ENCODE measurements at places on chromosomes 7 and 10.

GRCh38 chr7:37759526-37759925 lies 76.0 kb downstream of the GPR141 start:
- DNase-seq: peak; percentile 43

DNA sequence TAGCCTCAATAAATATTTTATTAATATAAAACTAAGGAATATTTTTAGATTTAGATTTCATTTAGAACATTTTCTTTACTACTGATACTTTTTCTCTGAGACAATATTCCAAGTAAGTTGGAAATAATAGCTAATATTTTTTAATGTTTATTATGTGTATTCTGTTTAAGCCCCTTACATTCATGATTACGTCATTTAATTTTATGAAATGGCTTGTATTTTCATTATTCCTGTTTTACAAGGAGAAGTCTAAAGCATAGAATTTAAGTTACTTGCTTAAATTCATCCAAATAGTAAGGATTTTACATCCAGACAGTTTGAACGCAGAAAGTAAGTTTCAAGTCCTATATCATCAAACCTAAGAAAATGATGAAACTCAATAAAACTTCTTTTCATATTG lies 6.1 kb downstream of the DGKB start:
- DNase-seq: no peak

GRCh38 chr10:28951484-28951883 lies 274.2 kb downstream of the BAMBI start:
- no peak for DNase-seq

DNA sequence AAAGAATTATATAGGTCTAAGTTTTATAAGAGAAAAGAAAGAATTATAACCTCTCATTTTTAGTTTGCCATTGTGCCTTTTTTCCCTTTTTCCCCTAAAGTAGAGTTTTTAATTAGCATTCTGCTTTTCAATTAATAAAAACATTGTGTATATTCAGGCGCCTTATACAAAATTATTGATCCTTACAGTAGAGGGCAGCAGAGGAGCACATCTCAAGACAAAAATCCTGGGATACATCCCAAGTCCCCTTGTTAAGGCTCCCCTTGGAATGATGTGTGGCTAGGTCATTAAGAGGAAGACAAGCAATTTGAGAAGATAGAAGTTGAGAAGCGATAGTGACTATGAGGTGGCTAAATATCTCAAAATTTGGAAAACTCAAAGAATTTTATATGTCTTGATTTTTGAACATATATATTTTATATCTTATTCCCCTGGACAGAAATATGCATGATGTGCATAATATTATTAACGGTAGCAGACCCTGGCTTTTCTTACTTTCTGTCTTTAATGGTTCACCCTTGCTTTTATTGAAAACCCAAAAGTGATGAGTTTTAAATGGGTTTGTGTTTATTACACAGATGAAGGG lies 19.1 kb upstream of the TPK1 start:
- no peak for DNase-seq

DNA sequence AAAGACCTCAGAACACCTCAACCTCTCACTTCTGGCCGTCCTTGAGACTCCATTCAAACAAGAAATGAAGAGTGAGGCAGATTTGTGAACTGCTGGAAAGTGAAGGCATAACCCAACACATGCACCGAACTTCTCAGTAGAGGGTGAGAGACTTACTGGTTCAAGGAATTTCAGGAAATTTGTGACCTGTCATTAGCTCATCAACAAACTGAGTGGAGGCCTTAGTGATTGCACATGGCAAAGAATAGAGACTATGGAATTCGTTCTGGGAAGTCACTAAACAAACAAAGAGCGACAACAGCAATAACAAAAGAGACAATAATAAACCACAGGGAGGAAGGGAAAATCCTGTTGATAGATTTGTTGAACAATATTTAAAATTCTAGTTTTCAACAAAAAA lies 125.0 kb upstream of the AKR1E2 start:
- DNase-seq: no peak

DNA sequence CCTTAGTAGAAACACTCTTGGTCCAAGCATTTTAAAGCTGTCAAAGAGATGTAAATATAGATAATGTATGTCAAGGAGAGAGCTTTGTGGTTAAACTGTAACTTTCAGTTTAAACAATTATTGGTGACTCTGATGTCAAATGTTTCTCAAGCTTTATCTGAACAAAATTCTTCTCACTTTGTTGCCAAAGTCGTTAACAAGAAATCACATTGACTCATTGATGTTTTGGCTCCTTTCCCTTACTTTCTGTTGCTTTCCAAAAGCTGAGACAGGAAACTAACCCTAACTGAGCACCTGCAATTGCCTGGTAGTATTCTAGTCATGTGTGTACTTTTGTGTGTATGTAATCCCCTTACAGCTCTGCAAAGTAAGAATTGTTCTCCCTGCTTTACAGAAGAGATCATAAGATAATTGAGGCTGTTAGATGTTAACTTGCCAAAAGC lies 108.5 kb downstream of the CFTR start:
- no peak for DNase-seq

DNA sequence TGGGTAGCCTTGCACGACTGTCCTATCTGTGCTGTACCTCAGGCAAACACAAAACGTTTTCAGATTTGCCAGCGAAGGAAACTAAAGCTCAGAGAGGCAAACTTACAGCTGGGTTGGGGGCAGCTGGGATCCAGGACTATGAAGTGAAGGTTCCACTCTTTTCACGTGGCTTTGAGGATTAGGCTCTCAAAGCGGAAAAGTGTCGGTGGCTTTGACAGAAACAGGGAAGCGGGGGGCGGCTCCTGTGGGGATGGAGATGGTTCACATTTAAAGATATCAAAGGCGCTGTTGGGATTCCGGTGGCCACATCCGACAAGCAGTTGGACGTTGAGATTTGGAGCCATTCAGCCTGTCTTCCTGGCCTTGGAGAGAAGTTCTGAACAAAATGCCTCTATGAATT lies 958.3 kb upstream of the ZNF722 start:
- no peak for DNase-seq

- no peak for DNase-seq
Observed at GRCh38 chr7:98719396-98719795, 102.3 kb downstream of the NPTX2 start.

- no peak for DNase-seq
Observed at GRCh38 chr10:35447693-35448407, 111.5 kb downstream of the CCNY start.

- no peak for DNase-seq
Observed at GRCh38 chr7:42687211-42688055, 224.4 kb downstream of the C7orf25 start.

DNA sequence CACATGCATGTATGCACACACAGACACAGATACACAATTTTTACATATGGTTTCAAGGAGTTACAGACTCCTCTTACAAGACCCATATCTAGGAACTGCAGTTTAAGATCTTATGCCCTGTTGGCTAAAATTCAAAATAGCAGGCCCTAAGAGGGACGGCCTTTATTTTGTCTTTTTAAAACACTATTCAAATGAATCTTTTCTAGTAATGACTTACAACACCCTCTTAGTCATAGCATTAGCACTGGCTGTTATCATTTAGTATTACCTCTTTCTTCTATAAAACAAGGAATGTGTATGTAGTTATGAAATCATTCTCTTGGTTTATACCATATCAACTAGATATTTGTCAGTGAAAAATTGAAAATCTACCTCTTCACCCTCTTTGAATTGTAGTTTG lies 15.3 kb downstream of the PAPSS2 start:
- DNase-seq: no peak

DNA sequence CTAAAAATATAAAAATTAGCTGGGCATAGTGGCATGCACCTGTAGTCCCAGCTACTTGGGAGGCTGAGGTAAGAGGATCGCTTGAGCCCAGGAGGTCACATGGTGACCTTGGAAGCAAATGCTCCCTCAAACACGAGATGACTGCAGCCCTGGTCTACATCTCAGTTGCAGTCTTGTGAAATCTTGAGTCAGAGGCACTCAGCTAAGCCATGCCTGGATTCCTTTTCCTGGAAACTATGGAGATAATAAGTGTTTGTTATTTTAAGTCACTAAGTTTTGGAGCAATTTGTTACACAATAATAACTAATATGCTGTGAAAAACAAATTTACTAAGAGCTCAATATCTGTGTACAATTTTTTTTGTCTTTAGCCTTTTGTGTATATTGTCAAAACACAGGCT lies 284.3 kb upstream of the KAT6B start:
- DNase-seq: no peak

- peak; percentile 72 for DNase-seq
Observed at GRCh38 chr7:130490888-130491804, 739 bp upstream of the MEST start.

- no peak for DNase-seq
Observed at GRCh38 chr10:100325158-100325557, 4.9 kb downstream of the PKD2L1 start.

DNA sequence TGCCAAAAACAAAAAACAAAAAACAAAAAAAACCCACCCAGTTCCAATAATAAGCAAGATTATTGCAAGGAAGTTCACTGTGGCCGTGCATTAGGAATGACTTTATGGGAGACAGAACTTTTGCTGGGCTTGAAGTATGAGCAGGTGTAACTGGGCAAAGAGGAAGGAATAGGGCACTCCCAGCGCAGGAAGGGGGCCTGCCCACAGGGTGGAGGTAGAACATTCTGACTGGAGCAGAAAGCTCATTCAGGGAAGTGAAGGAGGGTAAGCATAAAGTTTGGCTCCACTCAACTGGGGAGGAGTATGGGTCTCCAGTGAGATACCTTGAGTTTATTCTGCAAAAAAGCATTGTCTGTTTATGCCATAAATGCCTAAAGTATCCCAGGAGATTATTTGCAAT lies 42.1 kb upstream of the WIPF3 start:
- DNase-seq: no peak

- peak; percentile 90 for DNase-seq
Observed at GRCh38 chr7:158818325-158819213, 10.7 kb downstream of the ESYT2 start.

- DNase-seq: no peak
Observed at GRCh38 chr10:72158176-72158575, 57.6 kb upstream of the ANAPC16 start.

DNA sequence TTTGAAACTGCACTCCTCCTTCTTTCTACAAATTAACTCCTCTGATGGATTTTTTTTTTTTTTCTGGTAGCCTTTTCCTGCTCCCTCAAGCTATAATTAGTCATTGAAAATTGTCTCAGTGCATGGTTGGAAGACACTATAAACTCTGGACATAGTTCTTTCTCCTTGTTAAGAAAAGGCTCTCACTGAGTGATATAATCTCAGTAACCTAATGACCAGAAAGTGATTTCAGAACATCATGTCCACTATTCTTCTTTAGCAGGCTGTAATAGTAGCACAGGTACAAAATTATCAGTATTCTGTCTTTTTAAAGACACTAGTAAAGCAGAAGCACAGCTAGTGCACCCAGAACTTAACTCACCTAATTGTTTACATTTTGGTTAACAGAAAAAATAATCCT lies 752.6 kb upstream of the PHF14 start:
- DNase-seq: no peak

DNA sequence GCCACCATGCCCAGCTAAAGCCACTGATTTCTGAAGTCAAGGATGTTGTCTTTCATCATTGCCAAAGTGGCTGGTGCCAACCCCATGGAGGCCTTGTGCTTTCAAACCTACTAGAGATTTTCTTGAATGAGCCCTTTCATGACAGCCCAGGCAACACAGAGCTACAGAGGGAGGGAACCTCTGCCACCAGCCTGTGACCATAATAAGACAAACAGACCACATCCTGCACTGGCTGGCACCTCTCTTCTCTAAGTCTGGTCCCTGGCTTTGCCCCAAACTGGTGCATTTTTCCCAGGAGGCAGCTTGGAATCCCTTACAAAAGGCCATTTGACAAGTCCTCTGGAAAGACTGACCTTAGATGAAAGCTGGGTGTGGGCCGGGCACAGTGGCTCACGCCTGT lies 348.8 kb downstream of the GALNT17 start:
- peak; percentile 43 for DNase-seq

DNA sequence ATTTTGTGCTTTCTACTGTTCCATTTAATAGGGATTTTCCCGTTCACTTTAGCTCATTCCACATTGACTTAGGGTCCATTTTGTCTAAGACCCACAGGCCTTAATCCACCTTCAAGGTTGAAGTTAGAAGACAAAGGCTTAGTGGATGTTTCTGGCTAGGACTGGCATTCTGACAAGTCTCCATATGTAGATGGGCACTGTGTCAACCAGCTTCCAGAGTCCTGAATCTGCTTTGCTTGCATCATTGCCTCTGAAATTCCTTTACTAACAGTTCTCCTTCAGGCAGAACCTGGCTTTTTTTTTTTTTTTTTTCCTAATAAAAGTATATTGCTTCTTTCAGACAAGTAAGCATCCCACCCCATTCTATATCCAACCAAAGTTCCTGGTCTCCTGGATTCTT lies 69.6 kb upstream of the PDCD4 start:
- no peak for DNase-seq

DNA sequence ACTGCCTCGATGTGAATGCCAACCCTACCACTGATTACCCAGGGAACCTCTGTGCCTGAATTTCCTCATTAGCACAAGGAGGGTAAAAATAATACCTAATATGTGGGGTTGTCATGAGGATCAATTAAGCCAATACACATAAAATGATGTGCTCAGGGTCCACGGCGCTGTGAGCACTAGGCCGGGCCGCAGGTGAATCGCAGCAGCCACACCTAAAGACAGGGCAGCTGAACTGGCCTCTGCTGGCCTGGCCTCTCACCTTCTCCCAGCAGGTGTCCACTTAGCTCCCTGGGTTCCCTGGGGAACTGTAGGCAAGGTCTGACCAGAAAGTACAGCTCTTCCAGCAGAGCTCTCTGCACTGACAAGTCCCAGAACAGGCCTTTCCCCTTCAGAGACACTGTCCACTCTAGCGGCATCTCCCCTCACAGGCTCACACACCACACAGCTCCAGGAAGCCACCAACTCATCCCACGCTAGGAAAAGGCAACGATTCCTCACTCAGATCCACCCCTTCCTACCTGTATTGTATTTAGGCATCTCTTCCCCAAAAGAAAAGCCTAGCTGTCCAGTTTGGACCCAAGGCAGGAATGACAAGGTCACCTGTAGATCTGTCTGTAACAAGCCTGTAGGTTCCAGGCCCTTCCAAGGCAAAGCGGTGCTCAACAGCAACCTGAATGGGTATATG lies 273.1 kb downstream of the USP6NL start:
- no peak for DNase-seq

- DNase-seq: no peak
Observed at GRCh38 chr7:20651960-20652544, 36.6 kb downstream of the ABCB5 start.

DNA sequence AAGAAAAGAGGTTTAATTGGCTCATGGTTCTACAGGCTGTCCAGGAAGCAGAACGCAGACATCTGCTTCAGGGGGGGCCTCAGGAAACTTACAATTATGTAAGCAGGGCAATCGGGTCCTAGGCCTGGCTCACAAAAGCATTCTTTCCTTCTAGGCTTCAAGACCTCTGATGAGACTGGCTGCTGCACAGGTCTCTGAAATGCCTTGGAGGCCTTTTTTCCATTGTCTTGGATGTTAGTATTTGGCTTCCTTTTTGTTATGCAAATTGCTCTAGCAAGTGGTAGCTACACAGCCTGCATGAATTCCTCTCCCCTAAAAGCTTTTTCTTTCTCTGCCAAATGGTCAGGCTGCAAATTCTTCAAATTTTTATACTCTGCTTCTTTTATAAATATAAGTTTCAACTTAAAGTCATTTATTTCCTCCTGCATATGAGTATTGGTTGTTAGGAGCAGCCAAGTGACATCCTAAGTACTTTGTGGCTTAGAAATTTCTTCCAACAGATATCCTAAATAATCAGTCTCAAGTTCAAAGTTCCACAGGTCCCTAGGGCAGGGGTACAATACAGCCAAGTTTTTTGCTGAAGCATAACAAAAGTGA lies 83.1 kb upstream of the SEMA3A start:
- DNase-seq: no peak

- no peak for DNase-seq
Observed at GRCh38 chr7:30846378-30846777, 65.3 kb upstream of the AQP1 start.

Data from femur (tissue), 1 donor.